ENCODE measurements at places on chromosomes 11 and 22.

DNA sequence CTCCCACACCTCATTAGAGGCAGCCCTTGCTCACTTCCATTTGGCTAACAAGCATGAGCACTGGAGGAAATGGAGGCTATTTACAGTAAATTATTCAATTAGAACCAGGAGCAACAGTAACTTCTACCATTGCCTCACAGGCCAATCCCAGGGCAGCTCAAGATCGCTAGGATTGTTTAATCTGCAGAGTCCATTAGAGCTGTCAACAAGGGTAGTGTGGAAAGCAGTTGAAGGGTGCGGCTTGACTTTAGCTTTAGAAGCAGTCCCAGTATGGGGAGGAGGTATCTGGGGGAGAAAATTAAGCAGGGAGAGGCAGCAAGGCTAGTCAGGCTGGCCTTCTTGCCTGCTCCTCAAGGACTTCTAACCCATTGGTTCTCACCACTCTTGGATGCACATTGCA lies 38.3 kb upstream of the CYP2R1 start:
- no peak for DNase-seq

- DNase-seq: peak; percentile 95
Measured at GRCh38 chr11:96012086-96012824, 88.3 kb upstream of the MTMR2 start.

DNA sequence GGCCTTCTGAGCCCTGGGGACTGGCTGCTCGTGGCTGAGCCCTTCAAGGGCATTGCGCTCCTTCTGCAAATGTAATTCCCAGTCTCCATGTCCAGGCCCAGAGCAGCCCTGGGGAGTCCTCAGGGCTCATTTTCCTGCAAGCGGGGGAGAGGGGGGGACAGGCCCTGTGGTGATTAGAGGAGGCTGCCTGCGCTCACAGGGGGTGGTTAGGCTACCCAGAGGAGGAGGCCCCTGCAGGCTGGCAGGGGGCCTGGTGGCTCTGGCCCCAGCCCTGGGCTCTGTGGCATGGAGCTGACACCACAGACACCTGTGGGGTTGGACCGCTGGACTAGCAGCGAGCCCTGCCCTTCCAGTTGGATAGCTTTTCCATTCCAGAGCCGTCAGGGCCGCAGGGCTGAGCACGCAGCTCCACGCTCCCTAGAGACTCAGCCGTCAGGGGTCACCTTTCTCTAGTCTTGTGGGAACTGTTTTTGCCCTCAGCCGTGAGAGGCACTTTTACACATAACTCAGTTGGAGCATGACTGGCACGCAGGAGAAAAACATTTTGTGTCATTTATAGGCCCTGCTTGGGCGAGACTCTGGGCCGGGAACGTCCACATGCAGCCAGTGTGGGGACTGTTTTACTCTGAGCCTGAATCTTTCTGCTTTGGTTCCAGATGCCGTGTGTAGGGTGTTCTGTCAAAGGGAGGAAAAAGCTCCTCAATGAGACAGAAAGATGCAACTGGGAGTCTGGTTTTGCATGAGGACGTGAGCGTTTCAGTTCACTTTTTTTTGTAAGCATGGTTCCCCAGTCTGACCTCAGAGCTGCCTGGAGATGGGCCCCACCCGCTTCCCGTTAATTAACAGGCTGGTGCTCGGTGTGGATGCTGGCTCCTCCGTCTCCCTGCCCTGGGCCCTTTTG lies 58.1 kb downstream of the LRP5 start:
- no peak for DNase-seq

DNA sequence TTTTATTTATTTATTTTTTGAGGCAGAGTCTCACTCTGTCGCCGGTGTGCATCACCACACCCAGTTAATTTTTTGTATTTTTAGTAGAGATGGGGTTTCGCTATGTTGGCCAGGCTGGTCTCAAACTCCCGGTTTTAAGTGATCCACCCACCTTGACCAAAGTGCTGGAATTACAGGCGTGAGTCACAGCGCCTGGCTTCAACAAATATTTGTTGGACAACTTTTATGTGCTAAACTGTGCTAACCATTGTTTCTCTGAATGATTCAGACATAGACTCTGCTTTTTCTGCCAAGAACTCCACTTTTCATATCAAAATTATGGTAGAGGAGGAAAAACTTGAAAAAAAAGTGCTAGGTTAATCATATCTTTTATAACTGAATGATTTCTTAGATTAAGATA lies 36.3 kb downstream of the MMP7 start:
- DNase-seq: peak; percentile 50

DNA sequence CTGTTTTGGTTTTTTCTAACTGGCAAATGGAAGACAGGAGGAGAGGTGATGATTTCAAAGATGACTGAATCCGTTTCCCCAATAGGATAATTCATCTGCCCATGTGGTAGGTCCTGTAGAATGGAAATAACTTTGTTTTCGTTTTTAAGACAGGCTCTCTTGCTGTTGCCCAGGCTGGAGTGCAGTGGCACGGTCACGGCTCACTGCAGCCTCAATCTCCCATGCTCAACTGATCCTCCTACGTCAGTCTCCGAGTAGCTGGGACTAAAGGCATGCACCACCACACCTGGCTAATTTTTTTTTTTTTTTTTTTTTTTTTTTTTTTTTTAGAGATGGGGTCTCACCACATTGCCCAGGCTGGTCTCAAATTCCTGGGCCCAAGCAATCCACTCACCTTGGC lies 77.4 kb upstream of the BIRC3 start:
- no peak for DNase-seq

DNA sequence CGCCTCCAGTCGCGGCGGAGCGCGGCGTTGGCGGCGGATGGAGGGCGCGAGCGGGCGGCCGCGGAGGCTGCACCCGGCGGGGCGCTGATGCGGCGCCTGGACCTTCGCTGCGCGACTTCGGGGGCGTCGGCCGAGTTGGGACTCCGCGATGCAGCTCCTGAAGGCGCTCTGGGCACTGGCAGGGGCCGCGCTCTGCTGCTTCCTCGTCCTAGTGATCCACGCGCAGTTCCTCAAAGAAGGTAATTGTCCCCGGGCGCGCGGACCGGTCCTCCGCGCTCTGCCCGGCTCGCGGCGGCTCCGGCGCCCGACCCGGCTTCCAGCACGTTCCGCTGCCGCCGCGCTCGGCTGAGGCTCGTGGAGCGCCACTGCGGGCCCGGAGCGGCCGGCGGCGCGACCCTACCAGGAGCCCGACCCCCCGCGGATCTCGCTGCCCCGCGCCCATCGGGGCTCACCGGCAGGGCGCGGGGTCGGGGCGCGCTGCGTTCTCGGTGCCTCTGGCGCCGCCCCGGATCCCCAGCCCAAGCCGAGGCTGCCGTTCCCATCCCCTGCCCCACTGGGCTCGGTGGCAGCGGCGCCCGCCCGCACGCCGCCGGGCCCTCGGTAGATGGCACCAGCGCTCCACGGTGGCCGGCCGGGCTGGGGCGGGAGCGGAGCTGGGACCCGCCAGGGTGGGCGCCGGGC lies 1251.2 kb downstream of the BRD1 start:
- no peak for DNase-seq

DNA sequence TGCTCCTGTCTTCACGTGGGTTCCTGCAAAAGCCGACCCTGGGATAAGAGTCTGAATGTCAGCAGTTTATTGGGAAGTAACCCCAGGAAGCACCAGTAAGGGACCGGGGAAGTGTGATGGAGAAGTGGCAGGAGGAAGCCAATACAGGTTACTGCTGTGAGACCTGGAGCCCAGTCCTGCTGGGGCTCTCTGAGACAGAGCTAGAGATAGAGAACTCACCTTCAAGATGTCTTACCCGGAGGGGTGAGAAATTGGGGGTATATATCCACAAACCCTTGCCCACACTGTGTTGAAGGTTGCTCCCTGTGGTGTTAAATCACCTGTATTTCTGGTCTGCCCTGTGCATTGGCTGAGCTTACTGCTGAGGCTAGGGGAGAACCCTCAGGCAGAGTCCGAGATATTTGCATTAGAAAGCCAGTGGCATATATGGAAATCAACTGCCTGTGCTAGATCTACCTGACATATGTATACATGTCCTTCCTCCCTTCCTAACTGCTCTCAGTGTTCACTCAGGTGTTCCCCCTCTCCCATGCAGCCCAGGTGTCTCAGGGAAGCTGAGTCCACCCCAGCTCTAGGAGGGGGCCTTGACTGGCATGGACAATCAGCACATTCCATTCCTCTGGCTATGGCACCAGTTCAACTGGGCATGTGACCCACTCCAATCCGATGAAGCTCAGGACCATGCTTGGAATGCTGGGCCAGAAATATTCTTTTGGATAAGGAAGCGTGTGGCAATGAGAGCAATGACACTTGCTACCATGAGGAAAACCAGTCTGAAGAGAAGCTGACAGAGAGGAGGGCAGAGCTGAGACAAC lies 6.8 kb upstream of the MICAL2 start:
- DNase-seq: no peak

GRCh38 chr11:5663511-5663910 lies 21.4 kb downstream of the TRIM5 start:
- no peak for DNase-seq

- DNase-seq: no peak
Measured at GRCh38 chr11:1288426-1289151, 20.8 kb downstream of the TOLLIP start.

DNA sequence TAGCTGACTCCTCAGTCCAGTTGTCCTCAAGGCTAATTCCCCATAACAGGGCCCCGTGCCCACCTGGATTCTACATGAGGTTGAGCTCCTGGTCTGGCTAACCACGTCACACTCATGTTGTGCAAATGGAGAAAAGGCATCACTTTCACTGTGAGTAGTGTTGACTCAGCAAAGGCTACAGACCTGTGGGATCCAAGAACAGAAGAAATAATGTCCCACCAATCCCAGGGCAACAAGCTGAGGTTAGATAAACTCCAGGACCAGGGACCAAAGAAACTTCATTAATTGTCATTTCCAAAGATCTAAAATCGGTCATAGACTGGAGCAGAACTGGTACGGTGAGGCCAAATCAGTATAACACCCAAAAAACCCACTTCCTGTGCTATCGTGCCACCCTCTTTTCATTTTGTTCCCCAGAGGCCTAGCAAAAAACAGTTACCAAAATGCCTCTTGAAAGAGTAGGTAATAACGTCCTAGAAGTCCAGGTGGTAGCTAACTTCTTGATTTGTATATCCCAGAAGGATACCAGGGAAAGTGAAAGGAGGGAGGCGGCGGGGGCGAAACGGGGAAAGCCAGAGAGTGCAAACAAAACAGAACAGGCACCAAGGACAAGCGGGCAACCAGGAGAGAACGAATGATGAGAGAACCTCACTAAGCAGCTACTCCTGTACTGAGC lies 1.4 kb downstream of the PCSK7 start:
- DNase-seq: no peak

DNA sequence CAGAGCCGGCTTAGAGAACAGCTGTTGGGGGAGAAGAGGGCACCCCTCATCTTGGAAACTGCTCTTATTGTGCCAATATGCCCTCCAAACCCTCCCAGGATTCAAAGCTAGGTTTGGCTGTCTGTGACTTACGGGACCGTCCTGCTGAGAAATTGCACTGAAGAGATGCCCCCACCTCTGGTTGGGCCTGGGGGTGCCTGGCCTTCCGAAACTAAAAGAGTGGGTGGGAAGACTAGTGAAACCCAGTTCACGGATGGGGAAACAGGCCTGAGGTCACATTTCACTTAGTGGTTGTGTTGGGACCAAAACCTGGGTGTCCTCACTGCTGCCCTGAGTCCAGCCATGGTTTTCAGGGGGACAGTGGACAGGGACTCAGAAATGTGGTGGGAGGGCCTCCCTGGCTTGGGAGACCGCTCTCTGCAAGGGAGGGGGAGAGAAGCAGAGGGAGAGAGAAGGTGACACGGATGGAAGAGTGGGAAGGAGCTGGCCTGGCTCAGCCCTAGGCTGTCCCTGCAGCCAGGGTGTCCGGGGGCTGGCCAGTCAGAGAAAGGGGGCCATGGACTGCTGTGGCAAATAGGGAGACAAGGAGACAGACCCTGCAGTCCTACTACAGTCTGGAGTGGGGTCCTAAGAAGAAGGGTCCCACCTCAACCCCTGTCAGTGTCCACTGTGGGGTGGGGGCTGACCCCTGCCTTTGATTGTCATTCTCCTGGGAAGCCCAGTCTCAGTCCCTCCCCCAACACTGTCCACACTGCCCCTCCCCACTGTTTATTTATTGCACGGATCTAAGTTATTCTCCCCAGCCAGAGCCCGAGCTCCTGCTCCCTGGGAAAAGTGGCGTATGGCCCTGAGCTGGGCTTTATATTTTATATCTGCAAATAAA lies 13.6 kb downstream of the MAFF start:
- no peak for DNase-seq

GRCh38 chr11:60511393-60511792 lies 3.8 kb upstream of the MS4A13 start:
- DNase-seq: no peak

DNA sequence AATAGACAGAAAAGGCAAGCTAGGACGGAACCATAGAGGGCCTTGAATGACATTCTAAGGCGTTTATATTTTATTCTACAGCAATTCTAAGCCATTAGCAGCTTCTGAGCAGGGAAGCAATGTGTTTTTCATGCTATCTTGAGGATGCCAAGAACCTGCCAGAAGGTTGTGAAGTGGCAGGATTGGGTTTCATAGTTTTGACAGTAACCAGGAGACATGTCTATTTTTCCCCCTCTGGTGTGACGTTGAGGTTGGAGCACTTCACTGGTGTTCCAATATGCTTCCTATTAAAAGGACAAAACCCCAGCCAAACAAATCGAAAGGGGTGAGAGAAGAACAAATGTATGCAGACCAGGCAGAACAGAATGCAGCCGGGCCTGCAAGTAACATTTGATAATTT lies 148.2 kb downstream of the SPATA19 start:
- DNase-seq: no peak

- no peak for DNase-seq
Measured at GRCh38 chr22:46525389-46526243, 11.8 kb downstream of the CELSR1 start.

DNA sequence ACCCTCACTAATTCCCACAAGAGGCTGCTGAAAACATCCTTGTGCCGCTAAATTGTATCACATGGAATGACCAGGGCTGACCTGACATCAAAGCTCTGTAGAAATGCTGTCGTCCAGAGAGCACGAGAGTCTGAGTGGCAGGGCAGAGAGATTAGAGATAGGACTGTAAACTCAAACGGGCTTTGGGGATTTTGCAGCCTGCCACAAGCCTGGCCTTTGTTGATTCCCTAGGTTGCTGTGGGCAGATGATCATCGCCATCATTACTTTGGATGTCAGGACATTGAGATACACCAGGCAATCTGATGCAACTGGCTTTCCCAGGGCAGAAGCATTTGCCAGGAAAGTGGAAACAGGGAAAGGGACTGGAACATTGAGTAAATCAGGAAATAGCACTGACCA lies 131.6 kb downstream of the ETS1 start:
- no peak for DNase-seq

DNA sequence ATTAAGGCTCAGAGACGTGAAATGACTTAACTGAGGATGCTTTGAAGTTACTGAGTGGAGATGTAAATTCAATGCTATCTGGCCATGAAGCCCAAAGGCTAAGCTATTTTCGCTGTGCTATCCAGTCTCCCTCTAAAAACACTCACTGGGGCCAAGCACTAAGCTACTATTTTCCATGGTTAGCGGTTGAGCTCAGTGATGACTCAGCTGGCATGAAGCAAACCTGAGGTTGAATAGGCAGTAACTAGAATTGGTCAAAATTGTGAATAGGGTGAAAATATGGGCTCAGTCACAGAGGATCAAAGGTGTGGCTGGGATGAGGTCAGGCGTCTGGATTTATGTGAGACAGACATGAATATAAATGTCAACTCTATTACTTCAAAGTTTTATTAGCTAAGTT lies 564.2 kb upstream of the KIRREL3 start:
- no peak for DNase-seq

GRCh38 chr11:72037554-72038311 lies 39.0 kb downstream of the IL18BP start:
- no peak for DNase-seq

Data from RCC 7860 (cell line).